ENCODE measurements at places on chromosomes 3 and 15. TPM values are rescaled to one million over a fixed set of nuclear protein-coding genes. Genes with fewer than 3 reads are reported as not detected.

GAP43 gene
- total RNA-seq = 1.2 TPM

GOLGA8G gene
- total RNA-seq = not detected

FBXW12 gene
- not detected for total RNA-seq

PLSCR2 gene
- total RNA-seq = not detected

GPR62 gene
- 0.16 TPM for total RNA-seq

ATP10A gene
- 0.58 TPM for total RNA-seq

SUSD5 gene
- total RNA-seq = 0.80 TPM

FOXB1 gene
- total RNA-seq = not detected

- no peak overlapping the region for H3K27ac ChIP-seq
- H3K36me3 ChIP-seq = no peaks in the 10 kb centered on the region
- no peak overlapping the region for H3K4me3 ChIP-seq
Measured at GRCh38 chr3:193446965-193447602, 68.5 kb upstream of the ATP13A5 start.

DNA sequence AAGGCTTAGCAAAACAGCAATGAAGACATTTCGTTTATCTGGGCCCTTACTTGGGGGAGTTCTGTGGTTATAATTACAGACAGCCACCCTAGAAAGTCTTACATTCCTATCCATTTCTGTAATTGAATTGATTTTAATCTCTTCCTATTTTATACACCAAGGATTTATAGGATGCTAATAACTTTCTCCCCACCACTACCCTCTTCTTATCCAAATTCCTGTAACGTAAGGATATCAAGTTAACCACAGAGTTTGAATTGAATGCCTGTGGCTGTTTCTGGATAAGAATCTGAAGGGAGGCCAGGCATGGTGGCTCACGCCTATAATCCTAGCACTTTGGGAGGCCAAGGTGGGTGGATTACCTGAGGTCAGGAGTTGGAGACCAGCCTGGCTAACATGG, 78.6 kb downstream of the MLH1 start:
- DNase-seq = no peak
- no peak overlapping the region for H3K4me3 ChIP-seq
- H3K36me3 ChIP-seq = peaks cover 41% of the 10 kb centered on the region
- H3K27me3 ChIP-seq = no peaks in the 10 kb centered on the region
- peaks cover 13% of the 10 kb centered on the region for H3K4me1 ChIP-seq

GRCh38 chr3:188571531-188572095, 417.7 kb downstream of the LPP start:
- no peak overlapping the region for H3K27ac ChIP-seq
- H3K4me3 ChIP-seq = no peak overlapping the region
- no peak for DNase-seq
- H3K4me1 ChIP-seq = peaks cover 43% of the 10 kb centered on the region

DNA sequence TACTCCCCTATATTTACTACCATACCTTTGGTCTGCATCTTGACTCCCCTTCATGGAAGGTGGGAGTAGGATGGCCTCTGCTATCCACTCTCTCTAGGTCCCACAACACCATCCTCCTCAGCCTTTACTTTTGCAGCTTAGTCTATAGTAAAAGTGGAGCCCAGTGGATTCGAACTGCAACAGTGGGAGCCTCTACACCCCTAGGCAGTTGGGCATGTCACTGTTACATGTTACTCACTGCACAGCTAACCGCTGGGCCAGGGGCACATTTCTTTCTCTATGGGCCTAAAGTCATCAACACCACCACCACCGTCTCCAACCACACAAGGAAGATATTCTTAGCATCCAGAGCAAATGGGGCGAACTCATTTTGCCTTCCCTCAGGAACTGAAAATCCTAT, 62.9 kb downstream of the KLF13 start:
- H3K4me1 ChIP-seq = peaks cover 49% of the 10 kb centered on the region
- no peak for DNase-seq
- H3K27ac ChIP-seq = peak overlapping the region; percentile 99
- no peak overlapping the region for H3K4me3 ChIP-seq

DNA sequence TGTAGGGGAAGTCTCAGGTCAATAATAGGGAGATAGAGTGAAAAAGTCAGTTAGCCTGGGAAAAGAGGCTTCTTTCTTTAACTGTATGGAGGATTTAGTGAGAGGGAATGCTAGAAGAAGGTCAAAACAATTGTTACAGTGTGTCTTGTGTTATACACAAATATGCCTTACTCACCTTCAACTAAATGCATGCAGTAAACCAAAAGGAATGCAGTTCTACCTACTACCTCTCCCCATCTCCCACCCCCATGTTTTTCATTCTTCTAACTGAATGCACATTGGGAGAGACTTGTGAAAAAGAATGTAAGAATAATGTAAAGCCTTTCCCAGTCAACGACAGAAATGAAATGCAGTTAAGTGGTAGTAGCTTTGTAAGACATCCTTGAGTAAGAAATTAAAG, 33.8 kb downstream of the CCDC66 start:
- no peaks in the 10 kb centered on the region for H3K4me1 ChIP-seq
- H3K27me3 ChIP-seq = no peaks in the 10 kb centered on the region
- peaks cover 23% of the 10 kb centered on the region for H3K36me3 ChIP-seq

GRCh38 chr15:69748131-69748530, 295.5 kb downstream of the RPLP1 start:
- no peak overlapping the region for H3K27ac ChIP-seq
- no peak for DNase-seq
- peaks cover 76% of the 10 kb centered on the region for H3K27me3 ChIP-seq
- no peaks in the 10 kb centered on the region for H3K36me3 ChIP-seq
- no peaks in the 10 kb centered on the region for H3K4me1 ChIP-seq

- no peak overlapping the region for H3K4me3 ChIP-seq
- no peaks in the 10 kb centered on the region for H3K36me3 ChIP-seq
- H3K27me3 ChIP-seq = no peaks in the 10 kb centered on the region
- peaks cover 15% of the 10 kb centered on the region for H3K4me1 ChIP-seq
Measured at GRCh38 chr3:59545374-59545773, 495.5 kb upstream of the CFAP20DC start.

- no peaks in the 10 kb centered on the region for H3K27me3 ChIP-seq
- H3K27ac ChIP-seq = peak overlapping the region; percentile 50
- H3K4me1 ChIP-seq = peaks cover 66% of the 10 kb centered on the region
- no peak overlapping the region for H3K4me3 ChIP-seq
- no peak for DNase-seq
Measured at GRCh38 chr3:141246958-141247301, 15.3 kb downstream of the PXYLP1 start.

DNA sequence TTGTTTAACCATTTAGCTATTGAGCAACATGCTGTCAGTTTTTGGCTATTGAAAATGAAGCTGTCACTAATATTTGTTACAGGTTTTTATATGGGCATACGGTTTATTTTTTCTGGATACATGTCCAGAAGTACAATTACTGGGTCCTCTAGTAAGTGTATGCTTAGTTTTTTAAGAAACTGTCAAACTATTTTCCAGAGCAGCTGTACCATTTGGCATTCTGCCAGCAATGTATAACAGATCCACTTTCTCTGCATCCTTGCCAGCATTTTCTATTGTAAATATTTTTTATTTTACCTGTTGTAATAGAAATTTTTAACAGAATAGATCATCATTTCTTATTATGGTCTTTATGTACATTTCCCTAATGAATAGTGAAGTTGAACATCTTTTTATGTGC, 658.8 kb downstream of the EDEM1 start:
- DNase-seq = no peak
- H3K4me3 ChIP-seq = no peak overlapping the region
- no peaks in the 10 kb centered on the region for H3K27me3 ChIP-seq

DNA sequence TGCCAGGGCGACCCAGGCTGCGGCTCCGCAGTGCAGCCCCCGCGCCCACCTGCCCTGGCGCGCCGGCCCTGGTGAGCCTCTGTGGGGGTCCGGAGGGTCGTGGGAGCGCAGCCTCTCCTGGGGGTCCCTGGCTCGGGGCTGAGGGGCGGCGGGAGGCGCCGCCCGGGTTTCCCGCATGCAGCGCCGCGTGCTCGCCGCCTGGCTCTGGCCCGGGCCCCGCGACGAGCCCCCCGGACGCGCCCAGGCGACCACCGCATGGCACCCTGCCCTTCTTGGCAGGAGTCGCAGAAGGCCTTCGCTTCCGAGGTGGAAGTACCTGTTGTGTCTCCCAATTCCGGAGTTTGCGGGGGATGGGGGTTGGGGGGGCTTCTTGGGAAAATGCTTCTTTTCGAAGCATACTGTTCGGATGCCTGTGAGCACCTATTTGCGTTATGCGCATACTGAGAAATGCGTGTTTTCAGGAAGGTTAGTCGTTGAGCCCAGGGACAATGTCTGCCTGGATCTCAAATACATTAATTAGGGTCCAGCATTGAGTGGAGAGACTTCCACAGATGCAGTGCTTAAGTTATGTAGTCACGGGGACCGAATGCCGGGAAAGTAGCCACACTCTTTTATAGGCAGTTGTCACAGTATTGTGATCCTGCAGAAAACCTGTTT, 1.3 kb downstream of the GABRA5 start:
- no peaks in the 10 kb centered on the region for H3K36me3 ChIP-seq
- H3K27ac ChIP-seq = no peak overlapping the region
- H3K27me3 ChIP-seq = peaks cover 70% of the 10 kb centered on the region
- no peak for DNase-seq

DNA sequence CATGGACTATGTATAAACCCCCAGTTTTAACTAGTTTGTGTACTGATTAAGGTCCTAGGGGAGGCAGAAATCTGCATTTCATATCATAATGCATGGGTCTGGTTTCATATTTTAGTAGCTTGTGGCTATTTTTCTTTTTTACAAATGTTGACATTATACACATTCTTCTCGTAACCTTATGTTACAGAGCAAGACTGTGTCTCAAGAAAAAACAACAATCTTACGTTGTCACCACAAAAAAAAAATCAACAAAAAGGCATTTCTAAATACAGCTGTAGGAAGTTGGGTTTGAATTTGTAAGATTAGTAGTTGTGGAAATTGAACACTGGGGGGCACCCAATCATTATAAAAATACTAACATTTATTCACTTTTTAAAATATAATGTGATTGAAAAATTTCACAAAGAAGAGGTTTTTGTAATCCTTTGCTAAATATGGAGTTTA, 17.9 kb downstream of the SERP1 start:
- no peak for DNase-seq
- no peak overlapping the region for H3K27ac ChIP-seq

DNA sequence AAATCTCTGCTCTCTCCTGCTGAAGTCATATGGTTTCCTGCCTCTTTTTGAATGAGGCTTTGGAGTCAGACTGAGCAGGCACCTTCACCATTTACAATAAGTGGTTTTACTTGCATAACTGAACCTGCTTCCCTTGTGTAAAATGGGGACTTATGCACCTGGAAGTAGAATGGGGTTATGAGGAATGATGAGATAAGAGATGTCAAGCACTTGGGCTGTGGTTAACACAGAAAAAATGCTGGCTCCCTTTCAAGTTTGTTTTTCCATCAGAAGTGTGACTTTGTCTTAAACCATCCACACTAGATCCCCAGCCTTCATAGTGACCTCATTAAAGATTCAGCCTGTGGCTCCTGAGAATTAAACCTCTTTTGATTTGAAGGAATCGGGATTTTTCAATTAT, 5.2 kb downstream of the EXOSC7 start:
- no peaks in the 10 kb centered on the region for H3K36me3 ChIP-seq
- H3K4me1 ChIP-seq = peaks cover 78% of the 10 kb centered on the region
- H3K27me3 ChIP-seq = no peaks in the 10 kb centered on the region

DNA sequence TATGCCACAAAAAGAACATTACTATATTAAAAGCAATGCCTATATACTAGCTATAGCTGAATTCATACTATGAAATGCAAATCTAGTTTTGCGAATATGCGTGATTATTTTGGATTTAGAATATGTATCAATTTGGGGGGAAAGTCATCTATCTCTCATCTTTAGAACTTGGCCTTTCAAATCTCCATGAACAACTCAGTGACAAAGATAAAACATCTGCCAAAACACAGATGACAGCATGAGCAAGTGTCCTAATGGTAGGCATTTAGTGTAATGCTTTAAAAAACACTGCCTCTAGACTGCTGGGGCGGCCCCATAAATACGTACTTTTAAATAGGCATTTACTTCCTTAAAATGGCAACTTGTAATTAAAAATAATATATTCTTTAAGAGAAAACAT, 2.7 kb downstream of the CD47 start:
- H3K36me3 ChIP-seq = no peaks in the 10 kb centered on the region
- DNase-seq = no peak
- peak overlapping the region; percentile 95 for H3K4me3 ChIP-seq
- peaks cover 64% of the 10 kb centered on the region for H3K4me1 ChIP-seq

GRCh38 chr3:55481744-55482495, 5.2 kb downstream of the WNT5A start:
- no peak for DNase-seq
- peaks cover 79% of the 10 kb centered on the region for H3K27me3 ChIP-seq
- H3K36me3 ChIP-seq = no peaks in the 10 kb centered on the region
- no peak overlapping the region for H3K27ac ChIP-seq
- H3K4me3 ChIP-seq = peak overlapping the region; percentile 63

- H3K4me3 ChIP-seq = no peak overlapping the region
- H3K27me3 ChIP-seq = no peaks in the 10 kb centered on the region
- no peak overlapping the region for H3K27ac ChIP-seq
Measured at GRCh38 chr15:40815042-40815698, 7.9 kb upstream of the DNAJC17 start.

DNA sequence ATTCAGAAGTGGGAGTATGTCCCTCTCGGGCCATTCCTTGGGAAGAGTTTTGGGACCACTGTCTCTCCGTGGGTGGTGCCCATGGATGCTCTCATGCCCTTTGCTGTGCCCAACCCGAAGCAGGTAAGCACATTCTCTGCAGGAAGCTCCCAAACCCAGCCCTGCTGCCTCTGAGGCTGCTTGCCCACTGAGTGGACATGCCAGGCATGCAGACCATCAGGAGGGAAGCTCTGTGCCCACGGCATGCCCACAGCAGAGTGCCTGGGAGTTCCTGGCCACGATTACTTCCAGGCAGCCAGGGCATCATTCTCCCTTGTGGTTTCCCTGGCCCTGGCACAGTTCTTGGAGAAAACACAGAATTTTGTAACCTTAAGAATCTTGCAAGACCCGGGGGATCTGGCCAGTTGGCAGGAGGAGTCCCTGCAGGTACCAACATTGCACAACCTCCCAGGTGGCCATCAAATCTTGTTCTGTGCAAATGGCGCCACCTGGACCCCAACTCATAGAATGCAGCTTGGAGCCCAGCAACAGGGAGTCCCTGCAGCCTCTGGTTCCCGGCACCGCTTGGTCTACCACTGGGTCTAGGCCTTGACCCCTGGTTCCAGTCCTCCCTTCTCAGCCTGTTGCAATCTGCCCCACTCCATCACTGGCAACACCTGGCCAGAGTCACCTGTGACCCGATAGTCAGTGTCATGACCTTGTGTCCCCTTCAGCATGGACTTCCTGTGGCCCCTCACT, 20.4 kb downstream of the FAH start:
- no peak overlapping the region for H3K4me3 ChIP-seq
- peaks cover 17% of the 10 kb centered on the region for H3K4me1 ChIP-seq
- peaks cover 16% of the 10 kb centered on the region for H3K36me3 ChIP-seq
- H3K27ac ChIP-seq = no peak overlapping the region
- DNase-seq = peak; percentile 51
